Hepatocyte (in vitro differentiated cells): ENCODE measurements at places on chromosomes 3 and 15. TPM values are rescaled to one million over a fixed set of nuclear protein-coding genes. Genes with fewer than 3 reads are reported as not detected.

The SLC28A1 gene
- 1.5 and 2.5 TPM in 2 replicates for polyA plus RNA-seq

GRCh38 chr3:61420136-61420759 lies 141.1 kb upstream of the PTPRG start:
- no peak for DNase-seq

- no peak for DNase-seq
Observed at GRCh38 chr3:136332302-136332701, 82.2 kb downstream of the PCCB start.

- DNase-seq = no peak
Observed at GRCh38 chr3:17038900-17039553, 154.3 kb downstream of the PLCL2 start.

The RBM5 gene
- polyA plus RNA-seq = 64.3 and 84.9 TPM in 2 replicates

DNA sequence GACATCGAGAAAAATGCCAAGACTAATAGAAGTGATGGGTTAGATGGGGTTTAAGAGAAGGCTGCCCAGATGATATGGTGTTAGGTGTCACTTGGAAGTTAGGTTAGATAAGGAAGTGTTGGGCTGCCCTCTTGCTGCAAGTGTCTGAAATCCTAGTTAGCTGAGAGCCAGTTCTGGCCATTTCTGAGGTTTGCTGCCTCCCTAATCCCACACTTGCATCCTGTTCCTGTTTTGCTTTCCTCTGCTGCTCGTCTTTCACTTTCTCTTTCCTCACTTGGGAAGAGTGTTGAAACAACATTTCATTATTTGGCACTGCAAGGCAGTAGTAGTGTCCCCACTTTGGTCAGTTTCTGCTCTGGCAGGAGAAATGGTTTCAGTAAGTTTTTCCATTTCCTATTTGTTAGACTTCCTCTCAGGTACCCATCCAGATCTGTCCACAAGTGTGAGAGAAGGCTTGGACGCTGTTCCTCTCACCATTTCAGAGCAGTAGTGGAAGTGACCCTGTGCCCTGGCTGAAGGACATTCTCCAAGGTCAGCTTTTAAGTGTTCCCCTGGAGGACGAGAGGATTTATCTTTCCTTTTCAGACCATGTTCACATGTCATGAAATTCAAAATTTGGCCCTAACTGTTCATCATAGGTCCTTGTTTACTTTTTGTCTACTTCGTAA lies 93.3 kb downstream of the ADAMTSL3 start:
- peak; percentile 47 for DNase-seq

The ITPKA gene
- 16.2 and 33.3 TPM in 2 replicates for polyA plus RNA-seq

The IMPG2 gene
- polyA plus RNA-seq = 0.15 TPM in 1 of 2 replicates, not detected in the other

The GOLGA8G gene
- polyA plus RNA-seq = not detected in 2 replicates

GRCh38 chr3:81744366-81744765 lies 17.1 kb downstream of the GBE1 start:
- peak; percentile 46 for DNase-seq

GRCh38 chr3:31645256-31645655 lies 112.5 kb downstream of the STT3B start:
- DNase-seq = no peak

DNA sequence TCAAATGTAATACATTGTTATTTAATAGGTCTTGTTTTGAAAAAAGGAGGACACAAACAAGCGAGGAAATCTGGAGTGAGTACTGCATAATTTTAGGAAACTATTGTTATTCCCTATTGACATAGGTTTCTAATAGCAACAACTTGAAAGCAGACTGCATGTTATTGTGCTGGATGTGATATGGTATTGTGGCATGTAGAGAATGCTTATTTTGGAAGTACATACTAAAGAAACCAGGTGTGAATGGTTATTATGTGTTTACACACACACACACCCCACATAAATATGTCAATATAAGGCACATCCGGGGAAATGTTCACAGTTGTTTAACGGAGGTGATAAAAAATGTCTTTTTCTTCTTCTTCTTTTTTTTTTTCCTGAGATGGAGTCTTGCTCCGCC lies 5.9 kb upstream of the MORF4L1 start:
- DNase-seq = no peak

The NAALADL2 gene
- polyA plus RNA-seq = 3.4 and 11.3 TPM in 2 replicates

- peak; percentile 48 for DNase-seq
Observed at GRCh38 chr15:70566047-70566835, 197.1 kb downstream of the UACA start.

DNA sequence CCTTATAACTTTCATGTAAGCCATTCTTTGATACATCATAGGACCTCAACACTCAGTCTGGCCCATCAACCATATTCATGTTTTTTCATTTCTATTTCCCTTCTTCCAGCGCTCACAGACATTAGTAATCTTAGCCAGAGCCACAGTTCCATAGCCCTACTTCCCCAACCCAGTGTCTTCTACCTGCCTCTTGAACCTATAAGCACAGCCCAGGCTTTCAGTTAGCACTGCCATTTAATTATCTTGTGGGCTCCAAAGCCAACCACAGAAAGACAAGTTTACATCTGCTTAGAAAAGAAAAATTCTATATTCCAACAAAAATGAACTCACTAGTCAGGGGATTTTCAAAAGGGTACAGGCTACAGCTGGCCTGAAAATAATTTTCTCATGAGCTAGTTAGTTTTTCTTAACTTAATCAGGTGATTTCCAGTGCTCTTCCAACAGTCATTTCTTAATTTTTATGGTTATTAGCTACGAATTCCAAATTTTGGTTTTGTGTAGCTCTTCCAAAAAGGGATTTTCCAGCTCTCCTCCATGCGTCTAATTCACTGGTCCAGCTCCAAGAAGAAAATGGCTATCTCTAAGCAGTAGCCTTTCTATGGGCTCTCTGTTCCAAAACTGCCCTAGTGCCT lies 13.7 kb downstream of the CD200 start:
- no peak for DNase-seq

DNA sequence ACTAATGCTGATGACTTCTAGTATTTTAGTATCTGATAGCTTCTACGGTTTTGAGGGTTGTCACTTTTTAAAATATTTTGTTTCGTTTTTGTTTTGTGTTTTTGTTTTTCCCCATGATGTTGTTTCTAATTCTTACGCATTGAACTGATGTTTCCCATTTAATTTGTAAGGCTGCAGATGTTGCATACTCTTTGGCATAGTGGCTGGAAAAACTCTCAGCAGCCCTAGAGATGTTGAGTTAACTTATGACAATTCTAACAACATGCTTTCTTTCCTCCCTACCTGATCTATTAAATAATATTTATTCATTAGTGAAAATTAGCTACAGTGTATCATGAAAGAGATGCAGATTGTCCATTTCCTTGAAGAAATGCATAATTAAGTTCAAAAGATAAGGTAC lies 559.3 kb upstream of the GRM7 start:
- DNase-seq = no peak

- peak; percentile 35 for DNase-seq
Observed at GRCh38 chr3:165837058-165837525, at the start of gene BCHE. Gene BCHE, minus strand, starts transcription at chr3:165837423. Its CDS starts 6,390 bp downstream, at chr3:165831033.

DNA sequence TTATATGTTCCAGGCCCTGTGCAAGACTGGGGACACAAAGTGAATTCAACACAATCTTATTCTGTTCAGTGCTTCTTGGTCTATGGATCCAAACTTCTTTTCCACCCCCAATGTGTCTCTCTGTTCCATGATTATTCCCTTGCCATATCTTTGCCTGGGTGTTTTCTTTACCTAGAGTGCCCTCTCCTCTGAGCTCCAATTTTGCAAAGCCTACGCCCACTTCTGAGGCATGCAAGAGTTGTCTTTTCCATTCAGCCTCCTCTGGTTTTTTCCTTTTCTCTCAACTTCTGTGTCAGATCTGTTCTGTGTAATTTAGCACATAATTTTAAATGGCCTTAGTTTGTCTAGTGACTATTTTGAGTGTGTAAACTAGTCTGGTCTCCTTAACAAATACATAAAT lies 72.8 kb upstream of the PLCL2 start:
- DNase-seq = no peak

The SRGAP3 gene
- 7.4 and 7.9 TPM in 2 replicates for polyA plus RNA-seq

The ZNF621 gene
- polyA plus RNA-seq = 5.9 and 8.6 TPM in 2 replicates

The IL20RB gene
- polyA plus RNA-seq = 0.59 TPM in 1 of 2 replicates, not detected in the other

The SAXO2 gene
- polyA plus RNA-seq = 1.5 and 2.0 TPM in 2 replicates

- DNase-seq = peak; percentile 73
Observed at GRCh38 chr3:39000008-39000450, 51.7 kb downstream of the SCN11A start.

DNA sequence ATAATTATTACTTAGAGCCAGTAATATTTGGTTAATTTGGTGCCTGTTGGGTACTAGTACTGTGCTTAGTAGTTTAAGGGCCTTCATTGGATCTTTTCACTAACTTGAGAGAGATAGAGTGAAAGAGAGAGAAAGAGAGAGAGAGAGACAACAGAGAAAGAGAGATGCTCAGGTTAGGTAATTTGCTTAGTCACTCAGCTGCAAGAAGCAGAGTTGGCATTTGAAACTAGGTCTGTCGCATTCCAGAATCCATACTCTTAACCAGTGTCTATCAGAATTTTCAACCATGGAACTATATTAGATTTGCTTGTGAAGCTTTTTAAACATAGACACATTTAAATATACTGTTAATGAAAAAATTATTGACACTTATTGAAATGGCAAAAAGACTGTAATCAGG lies 31.1 kb upstream of the NUDT16 start:
- no peak for DNase-seq

DNA sequence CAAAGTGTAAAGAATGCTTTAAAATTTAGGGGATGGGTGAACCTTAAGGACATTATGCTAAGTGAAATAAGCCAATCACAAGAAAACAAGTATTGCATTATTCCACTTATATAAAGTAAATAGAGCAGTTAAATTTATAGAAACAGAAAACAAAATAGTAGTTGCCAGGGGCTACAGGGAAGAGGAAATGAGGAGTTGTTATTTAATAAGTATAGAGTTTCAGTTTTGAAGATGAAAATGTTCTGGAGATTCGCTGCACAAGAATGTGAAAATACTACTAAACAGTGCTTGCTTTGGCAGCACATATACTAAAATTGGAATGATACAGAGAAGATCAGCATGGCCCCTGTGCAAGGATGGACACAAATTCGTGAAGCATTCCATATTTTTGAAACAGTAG lies 32.0 kb downstream of the DNAH12 start:
- DNase-seq = no peak

The MAGEF1 gene
- 74.4 and 74.9 TPM in 2 replicates for polyA plus RNA-seq

The ZDHHC19 gene
- polyA plus RNA-seq = 0.77 and 0.79 TPM in 2 replicates

The CCDC13 gene
- 2.1 TPM in 1 of 2 replicates, not detected in the other for polyA plus RNA-seq
